ENCODE measurements at places on chromosomes 3 and 15.

DNA sequence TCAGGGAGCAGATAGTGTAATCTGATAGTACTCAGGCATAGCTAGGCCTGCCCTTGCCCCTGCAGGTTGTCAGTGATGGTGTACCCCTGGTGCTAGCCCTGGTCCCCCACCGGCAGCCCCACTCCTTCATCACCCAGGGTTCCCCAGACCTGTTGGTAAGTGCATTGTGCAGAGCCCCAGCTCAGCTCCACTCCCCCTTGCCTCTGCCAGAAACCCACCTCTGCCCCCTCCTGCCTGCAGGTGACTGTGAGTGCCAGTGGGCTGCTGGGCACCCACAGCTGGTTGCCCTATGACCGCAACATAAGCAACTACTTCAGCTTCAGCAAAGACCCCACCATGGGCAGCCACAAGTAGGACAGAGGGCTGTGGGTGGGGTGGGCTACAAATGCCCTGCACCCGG is 27.5 kb downstream of the NBEAL2 start:
- DNase-seq: no peak

DNA sequence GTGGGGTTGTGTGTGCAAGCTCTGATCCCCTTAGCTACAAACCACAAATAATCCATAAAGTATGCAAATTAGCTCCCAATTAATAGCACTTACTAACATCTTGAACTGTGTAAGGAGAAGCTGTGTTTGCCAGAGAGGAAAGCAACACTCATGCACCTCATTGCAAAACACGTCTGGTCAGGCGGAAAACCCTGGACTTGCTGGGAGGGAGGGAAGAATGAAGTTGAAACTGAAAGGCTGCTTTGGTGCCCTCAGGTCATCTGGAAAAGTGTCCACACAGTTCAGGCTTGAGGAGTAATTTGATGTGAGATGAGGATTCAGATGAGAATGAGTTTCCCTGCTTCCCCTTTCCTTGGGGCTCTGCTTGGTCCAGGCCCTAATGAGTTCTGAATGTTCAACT is 185.5 kb upstream of the ANKRD28 start:
- DNase-seq: no peak

- DNase-seq: no peak
Observed at GRCh38 chr3:89113344-89113743, 5.9 kb downstream of the EPHA3 start.

- no peak for DNase-seq
Observed at GRCh38 chr3:182709306-182709705, 84.0 kb upstream of the ATP11B start.

DNA sequence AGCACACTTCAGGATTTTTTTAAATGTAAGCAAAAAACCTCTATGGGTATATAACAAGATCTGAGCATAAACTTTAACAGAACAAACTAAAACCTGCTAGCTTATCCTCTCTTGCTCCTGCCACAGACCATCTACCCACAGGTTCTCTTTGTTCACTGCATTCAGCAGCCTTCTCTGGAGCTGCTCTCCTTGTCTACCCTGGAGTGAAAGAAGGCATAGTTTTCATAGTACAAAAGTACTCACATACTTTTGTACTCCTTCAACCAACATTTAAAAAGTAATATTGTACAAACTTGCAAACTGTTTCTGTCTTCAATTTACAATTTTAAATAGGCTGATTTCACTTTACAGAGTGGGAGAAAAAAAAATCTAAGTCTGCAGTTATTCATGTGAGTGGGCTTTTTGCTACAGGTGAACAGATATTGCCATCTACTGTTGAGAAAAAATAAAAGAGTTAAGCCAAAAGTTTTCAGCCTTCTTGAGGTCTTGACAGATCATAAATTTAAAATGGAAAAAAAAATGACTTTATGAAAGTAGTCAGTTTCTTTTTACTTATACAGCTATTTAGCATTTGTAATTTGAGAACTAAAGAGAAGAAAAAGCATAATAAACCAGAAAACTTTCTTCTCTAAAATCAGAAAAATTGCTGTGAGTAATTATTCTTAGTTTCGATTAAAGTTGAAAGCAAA is 20.4 kb downstream of the TERC start:
- no peak for DNase-seq

- no peak for DNase-seq
Observed at GRCh38 chr3:168443965-168444364, 348.2 kb upstream of the GOLIM4 start.

DNA sequence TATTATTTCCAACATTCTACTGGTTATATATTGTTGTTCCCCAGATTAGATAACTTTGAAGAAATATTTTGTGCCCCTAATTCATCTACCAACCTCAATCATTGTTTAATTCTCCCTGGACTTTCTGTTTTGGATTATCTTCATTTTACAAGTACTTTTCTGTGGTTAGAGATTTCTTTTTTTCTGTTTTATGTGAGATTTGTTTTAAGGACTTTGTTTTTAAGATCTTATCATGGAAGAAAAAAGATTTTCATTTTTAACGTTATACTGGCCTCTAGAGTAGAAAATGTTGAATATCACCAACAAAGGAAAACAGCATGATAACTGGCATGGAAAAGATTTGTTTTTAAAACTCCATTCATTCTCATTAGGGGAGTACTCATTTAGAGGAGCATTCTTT is 210.9 kb upstream of the KCNMB2 start:
- DNase-seq: no peak

GRCh38 chr3:133995264-133995663 is 34.5 kb downstream of the SLCO2A1 start:
- no peak for DNase-seq

- DNase-seq: peak; percentile 55
Observed at GRCh38 chr3:51955893-51956770, 951 bp downstream of the GPR62 start.

GRCh38 chr3:114155370-114155821 is 23.5 kb downstream of the DRD3 start:
- DNase-seq: peak; percentile 29

DNA sequence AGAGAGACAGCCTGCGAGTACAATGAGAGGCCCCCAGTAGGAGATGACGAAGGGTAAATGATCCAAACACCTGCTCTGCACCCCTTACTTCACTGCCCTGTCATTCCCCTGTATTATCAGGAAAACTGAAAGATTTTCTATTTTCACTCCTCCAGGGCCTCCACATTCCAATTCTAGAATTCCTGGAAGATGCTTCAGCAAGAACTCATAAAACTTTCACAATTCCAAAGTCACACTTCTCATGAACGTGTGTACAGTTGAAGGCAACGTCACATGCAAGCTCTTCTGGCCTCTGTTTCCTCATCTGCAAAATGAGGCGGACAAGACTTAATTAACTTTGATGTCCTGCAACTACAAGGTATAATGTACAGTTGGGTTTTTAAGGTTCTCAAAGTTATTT is 62.8 kb upstream of the SPATA12 start:
- DNase-seq: no peak

- no peak for DNase-seq
Observed at GRCh38 chr3:24158761-24159454, 213.8 kb downstream of the NR1D2 start.

DNA sequence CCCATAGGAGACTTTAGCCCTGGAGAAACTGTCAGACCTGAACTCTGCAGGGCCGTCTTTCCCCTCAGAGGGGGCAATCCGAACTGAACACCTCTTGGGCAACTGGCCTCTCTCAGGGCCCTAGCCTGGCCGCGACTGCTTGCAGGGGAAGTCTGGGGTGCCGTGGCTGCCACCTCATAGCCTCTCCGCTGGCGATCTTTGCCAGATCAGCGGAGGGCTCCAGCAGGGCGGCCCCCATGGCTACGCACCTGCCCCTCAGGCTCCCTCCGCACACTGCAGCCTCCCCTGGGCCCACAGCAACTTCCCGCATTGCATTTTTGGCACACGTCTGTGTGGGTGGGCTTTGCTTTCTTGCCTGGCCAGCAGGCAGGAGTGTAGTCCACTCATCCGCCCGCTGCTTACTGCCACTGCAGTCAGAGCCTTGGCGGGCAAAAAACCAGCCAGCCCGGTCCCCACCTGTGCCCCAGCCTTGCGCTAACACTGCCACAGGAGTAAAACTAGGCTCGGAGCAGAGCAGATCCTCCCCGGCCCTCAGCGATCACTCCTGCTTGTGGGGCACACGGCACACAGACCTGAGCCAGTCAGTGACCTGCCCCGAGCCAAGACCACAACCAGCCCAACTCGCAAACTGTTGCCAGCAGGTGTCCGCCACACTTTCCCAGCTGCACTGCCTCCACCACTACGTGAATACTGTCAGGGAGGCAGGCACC is 266.8 kb upstream of the CBLB start:
- no peak for DNase-seq

DNA sequence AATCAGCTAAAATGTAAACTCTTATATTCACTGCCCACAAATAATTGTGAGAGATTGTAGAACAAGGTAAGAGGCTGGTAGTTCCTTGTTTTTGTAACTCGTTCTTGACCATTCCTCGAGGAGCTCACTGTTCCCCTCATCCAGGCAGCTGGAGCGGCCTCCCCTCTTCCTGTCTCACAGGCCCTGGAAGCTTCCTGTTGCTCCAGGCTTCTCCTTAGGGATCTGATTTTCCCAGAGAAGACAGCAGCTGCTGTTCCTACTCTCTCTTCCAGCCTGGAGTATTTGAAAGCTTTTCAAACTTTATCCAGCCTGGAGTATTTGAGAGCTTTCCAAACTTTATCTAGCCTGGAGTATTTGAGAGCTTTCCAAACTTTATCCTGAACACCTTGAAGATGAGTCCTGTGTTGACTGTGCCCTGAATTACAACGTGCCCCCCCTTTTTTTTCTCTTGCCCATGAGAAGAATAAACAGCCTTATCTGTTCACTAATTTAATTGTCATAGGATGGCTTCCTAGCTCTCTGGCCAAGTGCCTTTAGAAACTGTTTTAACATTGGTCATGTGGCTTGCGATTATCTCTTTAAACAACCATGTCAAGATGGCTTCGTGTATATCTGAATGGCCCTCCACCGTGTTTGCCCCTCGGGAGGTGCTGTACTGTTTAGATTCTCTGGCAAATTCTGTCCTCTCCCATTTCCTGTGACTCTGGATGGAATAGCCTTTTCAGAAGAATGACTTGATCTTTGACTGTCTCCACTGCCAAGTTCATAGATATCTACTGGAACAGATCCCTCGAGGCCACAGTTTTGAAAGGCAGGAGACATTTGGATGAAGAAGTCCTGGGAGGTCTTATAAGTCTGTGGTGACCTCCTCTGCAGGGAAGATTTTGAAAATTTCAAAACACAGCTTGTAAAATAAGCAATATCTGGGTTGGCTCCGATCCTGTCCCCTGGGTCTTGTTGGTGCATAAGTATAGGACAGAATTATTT is 4.8 kb downstream of the ADAMTSL3 start:
- DNase-seq: no peak

GRCh38 chr3:30940740-30941139 is 46.3 kb upstream of the GADL1 start:
- no peak for DNase-seq

GRCh38 chr15:66713843-66714508 is 11.9 kb downstream of the SMAD6 start:
- no peak for DNase-seq

- no peak for DNase-seq
Observed at GRCh38 chr3:31265646-31266428, 266.9 kb upstream of the STT3B start.

DNA sequence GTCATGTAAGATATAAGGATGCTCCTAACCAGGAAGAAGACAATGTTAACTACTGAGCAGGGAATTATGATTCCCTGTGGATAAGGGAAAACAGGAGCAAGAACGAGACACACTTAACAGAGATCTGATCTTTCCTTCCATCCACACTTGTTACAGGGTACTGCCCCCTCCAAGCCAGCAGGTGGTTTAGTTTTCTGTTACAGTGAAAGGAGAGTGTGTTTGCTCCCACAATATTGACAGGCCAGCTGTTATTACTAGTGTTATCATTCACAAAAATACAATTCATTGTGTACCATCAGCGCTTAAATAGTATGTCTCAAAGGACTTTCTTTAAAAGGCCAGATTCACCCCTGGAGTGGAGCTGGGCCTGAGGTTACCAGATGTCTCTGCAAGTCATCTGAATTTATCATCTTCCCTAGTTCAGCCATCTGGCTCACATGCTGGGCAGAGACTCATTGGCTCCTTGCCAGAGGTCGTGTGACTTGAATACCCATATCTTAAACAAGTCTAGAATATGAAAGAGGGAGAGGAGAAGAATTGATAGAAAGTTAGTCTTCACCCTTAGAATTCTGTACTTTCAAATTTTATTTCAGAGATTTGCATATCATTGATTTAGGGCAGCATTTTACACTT is 16.8 kb upstream of the FMN1 start:
- no peak for DNase-seq

GRCh38 chr3:143755978-143756377 is 92.3 kb downstream of the SLC9A9 start:
- DNase-seq: no peak

- DNase-seq: no peak
Observed at GRCh38 chr3:191397771-191398170, 63.2 kb upstream of the PYDC2 start.

DNA sequence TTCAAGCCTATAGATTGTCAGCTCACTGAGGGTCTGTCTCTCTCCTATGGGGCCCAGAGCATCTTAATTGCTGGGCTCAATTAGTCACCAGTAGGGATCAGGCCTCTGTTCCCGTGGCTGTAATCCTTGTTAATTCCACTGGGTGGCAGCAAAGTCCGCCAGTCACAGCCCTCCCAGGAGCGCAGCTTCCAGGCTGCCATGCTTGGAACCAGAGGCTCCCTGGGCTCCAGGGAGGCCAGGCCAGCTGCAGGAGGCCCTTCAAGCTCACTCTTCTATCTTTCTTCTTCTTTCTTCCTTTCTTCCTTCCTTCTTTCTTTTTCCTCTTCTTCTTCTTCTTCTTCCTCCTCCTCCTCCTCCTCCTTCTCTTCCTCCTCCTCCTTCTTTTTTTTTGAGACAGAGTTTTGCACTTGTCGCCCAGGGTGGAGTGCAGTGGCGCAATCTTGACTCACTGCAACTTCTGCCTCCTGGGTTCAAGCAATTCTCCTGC is 14.4 kb downstream of the RNU5B-1 start:
- DNase-seq: peak; percentile 79

DNA sequence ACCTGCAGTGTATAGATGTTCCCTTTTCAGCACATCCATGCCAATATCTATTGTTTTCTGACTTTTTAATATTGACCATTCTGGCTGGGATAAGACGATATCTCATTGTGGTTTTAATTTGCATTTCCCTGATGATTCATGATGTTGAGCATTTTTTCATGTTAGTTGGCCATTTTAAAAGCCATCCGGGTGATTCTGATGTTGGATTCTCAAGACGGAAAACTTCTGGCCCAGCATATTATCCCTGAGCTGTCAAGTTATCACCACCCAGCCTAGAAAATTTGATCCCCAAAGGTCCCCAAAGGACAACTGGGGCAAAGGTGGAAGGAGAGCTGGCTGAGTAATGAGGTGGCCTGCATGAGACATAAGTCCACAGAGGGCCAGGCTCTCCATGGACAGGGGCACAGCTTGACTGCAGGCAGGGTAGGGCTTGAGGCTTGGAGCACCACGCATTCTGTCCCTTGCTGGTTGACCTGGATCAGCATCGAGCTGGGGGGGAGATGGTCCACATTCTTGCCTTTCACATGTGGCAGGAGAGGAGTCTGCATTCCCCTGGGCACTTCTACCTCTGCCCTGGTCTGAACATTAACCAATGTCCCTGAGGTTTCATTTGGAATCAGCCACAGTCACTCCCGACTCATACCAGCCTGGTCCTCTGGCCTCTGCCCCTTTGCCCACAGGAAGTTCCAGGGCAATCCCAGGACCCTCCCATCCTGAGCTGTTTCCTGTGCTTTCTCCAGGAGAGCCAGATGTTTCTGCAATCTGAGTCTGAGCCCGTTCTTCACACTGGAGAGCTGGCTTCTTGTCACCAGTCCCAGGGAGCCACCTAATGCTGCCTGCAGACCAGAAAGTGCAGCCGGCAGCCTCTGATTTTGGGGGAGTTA is 69.2 kb downstream of the ISG20 start:
- no peak for DNase-seq

All from stimulated activated CD4-positive, alpha-beta T cell treated with anti-CD3 and anti-CD28 coated beads, Interleukin-2, amount 100 ng/mL, for 24 hours (primary cell).